Mucosa of descending colon (tissue), 3 donors: ENCODE measurements at places on chromosomes 13 and 19.

- DNase-seq: no peak
These were observed 660.4 kb upstream of the KLF12 start for GRCh38 chr13:74794582-74794981.

DNA sequence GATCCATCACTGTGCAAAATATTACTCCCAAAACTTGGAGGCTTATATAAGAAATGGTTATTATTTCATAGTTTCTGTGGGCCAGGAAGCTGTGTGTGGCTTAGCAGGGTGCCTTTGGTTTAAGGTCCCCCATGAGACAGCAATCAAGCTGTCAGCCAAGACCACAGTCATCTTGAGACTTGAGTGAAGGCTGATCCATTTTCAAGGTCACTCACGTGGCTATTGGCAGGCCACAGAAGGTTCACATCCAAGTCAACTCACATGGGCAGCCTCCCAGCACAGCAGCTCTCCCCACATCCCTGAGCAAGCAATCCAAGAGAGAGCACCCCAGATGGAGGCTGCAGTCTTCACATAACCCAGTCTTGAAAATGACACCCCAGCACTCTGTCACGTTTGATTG, 537.4 kb downstream of the MYO16 start:
- no peak for DNase-seq

DNA sequence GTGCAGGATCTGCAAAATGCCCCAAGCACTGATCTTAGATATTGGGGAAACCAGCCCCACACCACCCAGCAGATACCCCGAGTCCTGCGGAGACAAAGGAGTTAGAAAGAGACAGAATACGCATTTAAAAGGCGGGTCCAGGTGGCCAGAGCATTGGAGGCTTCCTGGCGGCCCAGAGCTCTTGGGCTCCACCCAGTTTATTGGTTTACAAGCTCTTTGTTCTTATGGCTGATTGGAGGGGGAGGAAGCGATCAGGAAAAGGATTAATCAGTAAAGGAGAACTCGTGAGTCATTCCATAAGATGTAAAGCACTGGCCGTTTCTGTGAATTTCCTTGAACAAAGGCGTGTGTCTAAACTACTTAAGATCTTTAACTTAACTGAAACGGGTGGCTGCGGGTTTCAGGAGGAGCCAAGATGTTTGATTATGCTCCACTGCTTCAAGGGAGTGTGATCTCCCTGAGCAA, 926 bp downstream of the ZNF587 start:
- peak; percentile 74 for DNase-seq

- no peak for DNase-seq
These were observed 4.6 kb downstream of the FBXO17 start for GRCh38 chr19:38970664-38971532.

GRCh38 chr19:40862785-40863184, 12.5 kb upstream of the CYP2A6 start:
- DNase-seq: no peak

GRCh38 chr13:30645629-30646028, 27.9 kb downstream of the USPL1 start:
- DNase-seq: no peak

DNA sequence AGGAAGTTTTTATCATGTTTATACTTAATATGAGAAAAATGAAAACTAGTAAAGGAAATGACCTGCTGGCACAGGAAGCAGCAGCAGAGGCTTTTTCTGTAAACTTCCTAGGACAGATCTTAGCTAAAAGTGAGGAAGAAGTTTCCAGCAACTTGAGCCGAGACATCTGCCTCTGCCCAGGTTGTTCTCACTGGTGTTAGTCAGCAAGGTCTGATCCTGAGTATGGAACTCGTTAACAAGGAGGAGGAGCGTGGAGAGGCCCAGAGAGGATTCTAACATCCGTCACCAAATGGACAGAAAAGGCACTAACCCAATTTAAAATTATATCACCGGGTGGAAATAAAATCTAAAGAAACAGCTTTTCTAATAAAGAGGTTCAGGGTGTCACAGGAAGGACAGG, 43.6 kb downstream of the PHF11 start:
- no peak for DNase-seq

GRCh38 chr13:109214393-109214792, 572.0 kb downstream of the IRS2 start:
- no peak for DNase-seq

GRCh38 chr19:8609279-8610040, 1.1 kb downstream of the ADAMTS10 start:
- peak; percentile 54 for DNase-seq

GRCh38 chr13:99704390-99704789, 203.1 kb downstream of the TM9SF2 start:
- DNase-seq: no peak

- DNase-seq: no peak
These were observed 45.7 kb downstream of the ZC3H13 start for GRCh38 chr13:46006688-46007452.
